Suprapubic skin (tissue), 4 donors: ENCODE measurements at places on chromosomes 2 and 18. TPM values are rescaled to one million over a fixed set of nuclear protein-coding genes. Genes with fewer than 3 reads are reported as not detected.
A peak's percentile ranks its signal among the peaks of the same experiment; 100 is the strongest.

GRCh38 chr2:228771774-228772173, 499.3 kb downstream of the PID1 start:
- no peak for DNase-seq

Gene ALPG
- total RNA-seq: not detected

Gene TLX2
- not detected for total RNA-seq

DNA sequence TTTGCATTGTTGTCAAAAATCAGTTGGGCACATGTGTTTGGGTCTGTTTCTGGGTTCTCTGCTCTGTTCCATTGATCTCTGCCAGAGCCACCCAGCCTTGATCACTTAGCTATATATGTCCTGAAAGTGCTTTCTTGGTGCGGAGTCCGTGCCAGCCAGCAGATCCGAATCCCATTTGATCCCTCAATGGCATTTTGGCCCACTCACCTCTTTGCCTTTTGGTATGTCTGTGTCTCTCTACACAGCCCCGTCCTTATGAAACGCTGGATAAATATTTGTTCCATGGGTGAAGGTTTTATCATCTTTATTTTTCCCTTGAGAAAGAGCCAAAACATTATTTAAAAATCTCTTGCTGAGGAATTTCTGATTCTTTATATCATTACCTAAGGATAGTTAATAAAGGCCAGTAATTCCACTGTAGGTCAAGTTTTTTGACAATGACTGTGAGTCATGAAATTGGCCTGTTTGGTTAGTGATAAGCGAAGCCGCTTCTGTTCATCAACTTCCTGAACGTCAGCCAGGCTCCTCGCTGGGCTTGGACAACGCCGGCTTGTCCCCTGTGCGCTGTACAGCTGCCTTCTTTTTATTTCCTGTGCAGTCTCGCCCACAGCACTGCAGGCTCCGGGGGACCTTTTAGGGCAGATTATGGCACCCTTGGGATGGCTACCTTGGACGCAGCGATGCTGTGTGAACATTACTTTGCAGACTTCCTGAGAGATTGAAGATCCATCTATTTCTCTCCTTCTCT, 24.9 kb downstream of the MTCL1 start:
- DNase-seq: no peak

Gene NEU2
- total RNA-seq: 1.7 TPM

Gene CCDC178
- not detected for total RNA-seq

DNA sequence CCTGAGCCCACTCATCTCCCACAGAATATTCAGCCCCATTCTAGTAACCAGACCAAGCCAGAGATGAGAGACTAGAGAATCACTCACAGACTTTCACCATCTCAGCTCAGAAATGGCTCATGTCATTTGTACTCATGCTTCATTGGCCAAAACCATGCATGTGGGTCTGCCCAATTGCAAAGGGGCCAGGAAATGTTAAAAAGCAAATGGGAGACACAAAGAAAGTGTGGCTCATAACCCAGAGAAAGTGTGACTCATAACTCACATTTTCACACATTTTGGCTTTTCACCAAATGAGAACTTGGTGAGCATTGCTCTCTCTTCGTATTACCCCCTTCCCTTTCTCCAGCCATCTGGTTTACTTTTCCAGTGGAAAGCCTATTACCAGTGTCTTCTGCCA, 66.2 kb downstream of the MDH1 start:
- no peak for DNase-seq

DNA sequence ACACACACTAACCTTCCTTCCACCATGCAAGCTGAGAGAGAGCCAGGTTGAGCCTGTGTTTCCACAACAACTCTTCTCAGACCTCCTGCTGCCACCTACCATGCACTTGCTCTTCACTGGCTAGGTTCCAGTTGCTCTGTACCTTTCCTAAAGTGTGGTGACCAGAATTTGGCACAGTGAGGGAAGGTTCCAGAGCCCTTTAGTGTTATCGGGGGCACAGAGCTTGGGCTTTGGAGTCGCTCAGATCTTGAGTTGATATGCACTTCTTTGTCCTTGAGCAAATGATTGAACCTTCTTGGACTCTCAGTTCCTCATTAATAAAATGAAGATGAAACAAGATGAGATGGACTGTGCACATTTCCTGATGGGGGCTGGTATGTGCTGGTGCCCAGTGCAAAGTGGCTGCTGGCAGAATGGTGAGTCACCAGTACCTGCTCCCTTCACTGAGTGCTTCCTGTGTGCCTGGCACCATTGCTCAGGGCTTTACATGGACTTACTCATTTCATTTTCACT, 47.1 kb downstream of the NEDD4L start:
- DNase-seq: no peak

Gene TAF4B
- total RNA-seq: 21.9 TPM

- DNase-seq: no peak
Measured at GRCh38 chr2:155815851-155816250, 516.7 kb downstream of the NR4A2 start.

DNA sequence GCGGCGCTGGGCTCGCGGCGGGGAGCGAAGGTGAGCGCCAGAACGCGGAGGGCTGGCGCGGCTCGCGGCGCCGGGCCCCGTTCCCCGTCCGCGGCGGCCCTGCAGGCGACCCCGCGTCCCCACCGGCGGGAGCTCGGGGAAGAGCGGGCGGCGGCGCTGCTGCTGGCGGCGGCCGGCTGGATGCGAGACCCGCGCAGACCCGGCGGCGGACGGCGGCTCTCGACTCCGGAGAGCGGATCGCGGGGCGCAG, 213 bp downstream of the DOK6 start:
- DNase-seq: no peak

Gene NEURL3
- total RNA-seq: 1.4 TPM

DNA sequence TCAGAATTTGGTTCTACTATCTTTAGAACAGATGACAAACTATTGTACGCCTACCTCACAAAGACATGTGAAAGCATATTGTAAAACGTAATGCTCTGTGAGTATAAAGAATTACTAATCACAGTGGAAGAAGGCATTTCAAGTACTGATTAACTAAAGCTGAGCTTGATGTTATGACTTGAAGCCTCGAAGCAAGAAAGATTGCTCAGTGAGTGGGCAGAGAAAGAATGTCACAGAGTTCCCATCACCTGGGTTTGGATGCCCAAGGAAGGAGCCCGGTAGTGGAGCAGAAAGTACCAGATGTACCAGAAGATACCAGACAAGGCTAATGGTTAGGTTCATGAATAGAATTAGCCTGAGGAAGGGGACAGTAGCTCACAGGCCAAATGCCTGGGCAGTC, 39.5 kb upstream of the FAM110C start:
- no peak for DNase-seq

GRCh38 chr2:206979365-206979764, 40.0 kb downstream of the CPO start:
- DNase-seq: no peak

DNA sequence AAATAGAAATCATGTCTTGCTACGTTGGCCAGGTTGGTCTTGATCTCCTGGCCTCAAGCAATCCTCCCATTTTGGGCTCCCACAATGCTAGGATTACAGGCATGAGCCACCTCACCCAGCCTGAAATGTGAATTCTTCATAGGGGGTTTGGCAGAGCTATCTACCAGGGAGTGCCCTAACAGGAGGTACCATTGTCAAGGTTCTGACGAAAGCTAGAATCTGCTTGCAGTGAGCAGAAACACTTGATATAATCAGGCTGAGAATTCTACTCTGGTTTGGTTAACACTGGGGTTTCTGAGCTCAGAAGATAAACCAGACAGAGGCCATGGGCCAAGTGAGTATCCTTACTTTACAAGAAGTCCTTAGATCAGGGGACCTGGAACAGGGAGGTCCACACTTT, 7.2 kb upstream of the LAMA3 start:
- DNase-seq: no peak

- no peak for DNase-seq
Measured at GRCh38 chr2:116935097-116935814, 879.2 kb upstream of the DDX18 start.

DNA sequence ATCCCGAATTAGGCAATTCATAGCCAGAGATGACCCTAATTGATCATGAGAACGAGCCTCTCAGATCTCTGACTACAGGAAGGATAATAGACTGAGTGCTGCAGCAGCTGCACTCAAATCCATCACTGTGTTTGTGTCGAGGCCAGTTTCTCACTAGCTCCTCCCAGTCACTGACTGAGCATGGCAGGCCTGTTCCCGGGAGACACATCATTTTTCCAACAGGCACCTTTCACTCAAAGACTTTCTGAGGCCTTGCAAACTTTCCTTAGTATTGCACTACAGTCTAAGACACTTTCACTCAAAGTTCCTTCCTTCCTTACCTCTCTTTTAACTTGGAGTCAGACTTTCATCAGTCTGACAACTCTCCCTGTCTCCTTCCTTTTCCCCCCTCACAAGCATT, 13.7 kb downstream of the SOS1 start:
- DNase-seq: no peak

- no peak for DNase-seq
Measured at GRCh38 chr2:182917924-182918323, 51.5 kb upstream of the FRZB start.

Gene GLI2
- 7.9 TPM for total RNA-seq

Gene ANKRD29
- 1.5 TPM for total RNA-seq

- peak; percentile 39 for DNase-seq
Measured at GRCh38 chr2:233085037-233085838, 25.1 kb downstream of the INPP5D start.

GRCh38 chr18:38552732-38553321, 987.2 kb upstream of the CELF4 start:
- DNase-seq: no peak

- no peak for DNase-seq
Measured at GRCh38 chr2:64489081-64489751, 34.9 kb upstream of the AFTPH start.

- DNase-seq: no peak
Measured at GRCh38 chr2:8437949-8438400, 243.9 kb upstream of the ID2 start.

Gene ATP5MC3
- 146 TPM for total RNA-seq

Gene CDH7
- total RNA-seq: 0.24 TPM

GRCh38 chr2:168528469-168528868, 72.4 kb downstream of the CERS6 start:
- DNase-seq: no peak

Gene CFAP221
- 0.48 TPM for total RNA-seq
